ENCODE measurements at places on chromosomes 11 and 22.

DNA sequence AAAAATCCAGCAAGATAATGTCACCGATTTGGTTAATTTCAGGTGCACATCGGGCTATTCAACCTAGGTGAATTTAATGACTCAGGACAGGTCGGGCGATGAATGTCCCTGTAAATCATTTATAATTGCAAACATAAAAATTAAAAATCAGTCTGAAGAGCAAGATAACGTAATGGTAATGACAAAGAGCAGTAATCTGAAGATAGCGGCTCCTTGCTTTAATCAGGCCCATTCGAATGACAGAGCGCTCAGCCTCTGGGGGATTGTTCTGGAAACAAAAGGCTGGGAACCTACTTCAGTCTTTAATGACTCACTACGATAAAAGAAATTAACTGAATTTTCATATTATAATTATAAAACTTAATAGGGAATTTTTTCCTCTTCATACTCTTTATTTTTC, 61.3 kb downstream of the RCN1 start:
- DNase-seq: no peak

- no peak for DNase-seq
Measured at GRCh38 chr11:93526641-93527583, 16.3 kb downstream of the SMCO4 start.

DNA sequence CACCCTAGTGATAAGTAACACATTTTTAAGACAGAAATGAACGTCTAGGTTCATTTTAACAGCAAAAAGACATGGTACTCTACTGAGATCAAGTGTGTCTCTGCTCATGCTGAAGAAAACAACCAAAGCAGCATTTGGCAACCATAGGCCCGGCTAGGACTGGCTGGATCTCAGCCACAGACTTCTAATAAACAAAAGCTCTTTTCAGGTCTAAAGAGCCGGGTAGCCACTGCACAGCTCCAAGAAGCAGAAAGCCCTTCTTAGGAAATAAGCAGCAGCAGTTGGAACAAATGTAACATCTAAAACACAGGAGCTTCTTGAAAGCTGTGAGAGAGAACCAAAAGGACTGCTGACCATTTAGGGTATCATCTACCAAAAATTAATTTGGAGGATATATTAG, 37.6 kb downstream of the PITPNB start:
- no peak for DNase-seq

DNA sequence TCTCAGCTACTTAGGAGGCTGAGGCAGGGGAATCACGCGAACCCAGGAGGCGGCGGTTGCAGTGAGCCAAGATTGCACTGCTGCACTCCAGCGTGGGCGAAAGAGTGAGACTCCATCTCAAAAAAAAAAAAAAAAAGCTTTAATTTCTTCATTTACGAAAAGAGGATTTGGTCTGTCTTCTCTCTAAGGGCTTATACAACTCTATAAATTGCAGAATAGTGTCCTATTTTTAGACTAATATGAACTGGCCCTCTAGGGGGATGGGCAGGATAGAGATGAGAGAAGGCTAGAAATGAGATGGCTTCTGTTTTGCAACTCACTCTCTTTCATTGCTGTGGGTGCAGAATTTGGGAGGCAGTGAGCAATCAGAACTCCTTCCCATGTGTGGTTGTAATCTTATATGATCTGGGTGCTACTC, 11.3 kb downstream of the MAML2 start:
- DNase-seq: no peak

DNA sequence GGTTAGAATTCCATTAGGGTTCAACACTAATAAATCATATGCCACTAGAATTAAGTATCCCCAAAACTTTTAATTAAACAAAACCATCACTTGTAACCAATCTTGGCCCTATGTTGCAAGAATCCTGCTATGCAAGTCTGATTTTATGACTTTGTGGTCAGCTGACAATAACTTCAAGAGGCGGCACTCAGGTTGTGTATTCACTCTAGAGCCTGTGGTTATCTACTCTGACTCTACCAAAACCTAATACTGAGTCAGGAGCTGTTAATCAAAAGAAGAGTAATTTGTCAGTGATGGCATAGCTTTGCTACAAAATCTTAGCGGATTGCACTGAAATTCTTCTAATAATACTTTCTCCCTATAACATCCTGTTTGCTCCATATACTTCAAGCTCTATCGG, 253.7 kb downstream of the AASDHPPT start:
- no peak for DNase-seq

DNA sequence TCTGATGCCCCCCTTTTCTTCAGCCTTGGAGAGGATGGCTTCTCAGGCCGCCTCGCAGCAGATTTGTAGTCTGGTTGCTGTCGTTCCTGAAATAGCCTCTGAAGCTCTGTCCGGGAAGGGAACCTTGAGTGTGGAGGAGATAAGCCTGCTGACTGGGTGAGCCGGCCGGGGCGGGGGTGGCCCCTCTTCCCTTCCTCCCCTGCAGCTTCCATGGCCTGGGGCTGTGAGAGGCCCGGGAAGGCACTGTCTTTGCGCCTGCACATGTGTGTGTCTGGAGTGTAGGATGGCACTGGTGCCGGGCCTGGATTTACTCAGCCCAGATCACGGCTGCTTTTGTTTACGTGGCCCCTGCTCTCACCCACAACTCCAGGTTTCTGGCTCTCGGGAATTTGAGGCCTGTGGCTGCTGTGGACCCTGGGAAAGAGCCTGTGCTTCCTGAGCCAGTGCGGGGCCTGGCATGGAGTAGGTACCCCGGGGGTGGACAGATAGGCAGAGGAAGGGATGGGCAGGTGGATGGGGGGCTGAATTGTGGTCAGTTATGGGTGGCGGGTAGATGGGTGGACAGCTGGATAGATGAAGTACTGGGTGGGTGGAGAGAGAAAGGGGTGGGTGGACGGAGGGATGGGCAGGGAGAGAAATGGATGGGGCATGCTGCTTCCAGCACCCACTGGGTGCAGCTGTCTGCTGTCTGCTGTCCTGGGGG, 16.6 kb downstream of the KCNQ1 start:
- DNase-seq: no peak

- DNase-seq: no peak
Measured at GRCh38 chr11:96704847-96705246, 315.0 kb downstream of the JRKL start.

DNA sequence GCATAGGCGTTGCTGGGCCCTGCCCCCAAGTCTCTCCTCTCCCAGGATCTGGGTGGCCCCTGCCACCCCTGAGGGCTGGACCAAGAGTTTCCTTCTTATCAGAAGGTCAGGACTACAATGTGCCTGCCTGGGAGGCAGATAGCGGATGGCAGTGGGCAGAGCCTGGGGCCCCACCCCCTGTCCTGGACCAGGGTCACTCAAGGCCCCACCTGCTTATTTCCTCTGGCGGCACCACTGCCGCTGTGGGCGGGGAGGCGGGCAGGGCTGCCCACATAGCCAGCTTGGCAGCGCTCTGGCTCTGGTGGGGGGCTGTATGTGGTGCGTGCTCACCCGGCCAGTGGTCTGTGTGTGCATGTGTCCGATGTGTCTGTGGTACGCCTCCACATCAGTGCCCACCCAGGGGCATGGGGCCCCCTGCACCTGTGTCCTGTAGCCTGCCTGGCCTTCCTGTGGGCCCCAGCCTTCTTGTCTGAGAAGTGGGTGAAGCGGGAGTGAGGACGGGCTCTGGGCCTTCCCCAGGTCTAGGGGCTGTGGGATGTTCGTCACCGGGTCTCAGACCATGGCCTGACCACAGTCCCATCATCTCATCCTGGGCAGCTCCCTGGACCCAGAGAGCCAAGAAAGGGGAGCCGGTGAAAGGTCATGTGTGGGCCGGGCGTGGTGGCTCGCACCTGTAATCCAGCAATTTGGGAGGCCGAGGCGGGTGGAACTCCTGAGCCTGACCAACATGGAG, 3.0 kb downstream of the GAS2L1 start:
- no peak for DNase-seq

- DNase-seq: no peak
Measured at GRCh38 chr11:77147668-77148321, 19.7 kb downstream of the MYO7A start.

- DNase-seq: no peak
Measured at GRCh38 chr11:8331767-8332166, 68.1 kb upstream of the LMO1 start.

- DNase-seq: peak; percentile 14
Measured at GRCh38 chr11:19963697-19964387, 196.4 kb downstream of the DBX1 start.

GRCh38 chr11:122099374-122100036, 16.5 kb downstream of the BLID start:
- DNase-seq: no peak

- no peak for DNase-seq
Measured at GRCh38 chr11:49208006-49208721, at the start of gene FOLH1. TSS of gene FOLH1 (minus strand) at chr11:49208602. CDS start at chr11:49208409, 193 bp downstream.

GRCh38 chr11:115887316-115887715, 383.1 kb upstream of the CADM1 start:
- no peak for DNase-seq

- no peak for DNase-seq
Measured at GRCh38 chr22:32082331-32082730, 39.3 kb downstream of the SLC5A1 start.

DNA sequence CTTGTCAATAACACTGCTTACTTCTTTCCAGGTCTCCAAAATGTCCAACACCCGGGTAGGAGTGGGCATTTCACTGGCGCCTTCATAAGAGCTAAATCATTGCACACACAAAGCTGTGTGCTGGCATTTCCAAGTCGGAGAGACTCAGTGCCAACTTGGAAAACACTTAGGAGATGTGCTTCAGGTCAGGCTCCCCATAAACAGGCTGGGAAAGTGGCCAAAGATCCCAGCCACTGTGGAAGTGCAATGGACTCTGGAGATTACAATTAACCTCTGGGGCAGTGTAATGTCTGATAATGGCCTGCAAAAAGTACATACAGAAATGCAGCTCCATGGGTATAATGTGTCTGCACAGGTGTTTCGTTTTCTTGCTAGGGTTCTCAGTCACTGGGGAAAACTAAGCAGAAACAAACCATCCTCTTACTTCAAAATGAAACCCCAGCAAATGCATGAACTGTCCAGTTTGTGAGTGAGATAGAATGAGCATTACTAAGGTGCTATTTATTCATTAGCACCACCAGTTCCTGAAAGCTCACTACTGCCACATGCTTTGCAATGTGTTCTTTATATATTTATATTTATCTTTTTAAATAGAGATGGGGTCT, 79.0 kb downstream of the ABTB2 start:
- DNase-seq: no peak

- no peak for DNase-seq
Measured at GRCh38 chr11:83140691-83141455, 16.1 kb upstream of the PCF11 start.

DNA sequence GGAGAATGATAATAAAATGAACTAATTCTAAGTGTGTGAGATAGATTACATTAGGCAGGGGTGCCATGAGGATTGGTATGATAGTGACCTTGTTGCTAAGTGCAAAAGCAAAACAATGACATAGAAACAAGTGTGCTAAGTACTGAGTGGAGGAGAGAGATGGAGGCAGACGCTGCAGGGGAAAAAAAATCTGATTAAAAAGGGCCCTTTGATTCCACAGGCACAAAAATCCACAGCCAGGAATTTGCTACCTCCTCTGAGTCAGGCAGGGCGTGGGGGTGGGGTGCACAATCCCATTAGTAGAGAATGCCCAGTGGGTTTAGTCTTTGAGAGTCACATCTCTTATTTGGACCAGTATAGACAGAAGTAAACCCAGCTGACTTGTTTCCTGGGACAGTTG, at the start of gene CNTF:
Gene CNTF, plus strand, starts transcription at position 322 of the 400 bp plus-strand sequence. CDS start 88 bp downstream, outside the sequence.
- no peak for DNase-seq

- no peak for DNase-seq
Measured at GRCh38 chr11:87299041-87299481, 261.3 kb downstream of the TMEM135 start.

DNA sequence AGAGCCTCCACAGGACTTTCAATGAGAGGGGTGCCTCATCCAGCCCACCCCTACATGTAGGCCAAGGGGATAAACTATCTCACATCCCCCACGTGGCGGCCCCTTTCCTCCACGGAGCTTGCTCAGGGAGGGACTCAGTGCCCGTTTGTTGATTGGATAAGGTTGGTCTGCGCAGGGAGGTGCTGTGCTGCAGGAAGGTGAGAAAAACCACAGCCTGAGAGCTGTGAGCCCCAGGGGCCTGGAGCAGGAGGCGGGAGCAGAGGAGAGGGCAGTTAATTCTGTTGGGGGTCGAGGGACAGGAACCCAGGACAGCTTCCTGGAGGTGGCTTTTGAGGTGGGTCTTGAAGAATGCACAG, 31.9 kb upstream of the ATXN10 start:
- DNase-seq: no peak

- DNase-seq: no peak
Measured at GRCh38 chr11:28581286-28582242, 473.4 kb downstream of the METTL15 start.

- no peak for DNase-seq
Measured at GRCh38 chr11:27215471-27216269, 147.3 kb downstream of the CCDC34 start.

DNA sequence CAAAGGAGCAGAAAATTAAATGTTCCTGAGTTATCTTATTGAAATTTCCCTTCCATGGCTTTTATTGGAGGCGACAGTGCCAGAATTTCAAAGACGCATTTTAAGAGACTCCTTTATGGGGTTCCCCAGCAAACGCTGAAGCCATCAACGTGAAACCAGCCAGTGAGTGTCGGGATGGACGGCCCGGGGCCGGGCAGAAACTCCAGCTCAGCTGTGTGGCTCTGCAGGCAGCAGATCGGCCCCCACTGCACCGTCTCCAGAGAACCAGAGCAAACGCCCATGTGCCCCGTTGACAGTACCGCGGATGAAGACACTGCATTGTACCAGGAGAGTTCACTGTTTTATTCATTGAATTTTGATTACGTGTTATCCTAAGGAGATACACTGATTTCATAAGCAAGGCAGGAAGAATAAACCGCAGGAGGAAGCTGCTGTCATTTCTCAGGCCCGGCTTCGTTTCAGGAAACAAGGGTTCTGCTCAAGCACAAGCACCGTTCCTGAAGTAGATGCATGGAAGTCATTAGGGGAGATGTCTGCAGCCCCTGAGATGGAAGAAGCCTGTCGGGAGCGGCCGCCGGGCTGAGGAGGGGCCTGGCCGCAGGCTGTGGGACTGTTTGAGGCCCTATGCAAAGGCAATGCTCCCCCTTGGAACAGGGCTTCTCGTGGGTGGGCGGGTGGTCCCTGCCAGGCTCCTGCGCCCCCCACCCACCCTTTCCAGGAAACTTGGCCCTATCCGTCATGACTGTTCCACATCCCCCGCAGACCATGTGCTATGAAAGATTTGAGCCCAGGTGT, 639.7 kb downstream of the TBC1D22A start:
- DNase-seq: no peak

DNA sequence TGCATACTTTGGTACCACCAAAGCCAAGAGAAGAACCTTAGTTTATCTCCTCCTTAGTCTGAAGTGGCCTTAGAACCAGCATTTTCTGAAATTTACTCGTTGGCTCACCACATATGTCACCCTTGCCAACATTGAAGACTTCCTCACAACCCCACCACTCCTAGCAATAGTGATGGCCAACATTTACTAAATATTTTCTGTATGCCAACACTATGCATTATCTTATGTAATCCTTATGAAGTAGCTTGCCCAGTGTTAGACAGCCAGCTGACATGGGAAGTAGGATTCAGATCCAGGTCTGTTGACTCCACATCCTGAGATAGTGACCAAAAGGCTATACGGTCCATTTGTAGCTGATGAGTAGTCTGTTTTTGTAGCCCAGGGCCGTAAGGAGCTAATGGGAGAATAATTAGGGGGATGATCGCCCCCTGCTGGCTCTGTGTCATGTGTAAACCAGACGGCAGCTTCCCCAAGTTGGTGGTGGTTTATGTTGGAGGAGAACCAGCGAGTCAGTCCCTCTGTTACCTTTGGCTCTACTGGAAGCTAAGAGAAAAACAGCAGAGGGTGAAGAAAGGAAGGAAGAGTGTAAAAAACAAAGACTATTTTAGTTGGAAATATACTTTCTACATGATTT, 120.5 kb upstream of the RASSF10 start:
- DNase-seq: peak; percentile 36
